Smooth muscle cell of trachea (primary cell): ENCODE measurements at places on chromosomes 11 and 22. TPM values are rescaled to one million over a fixed set of nuclear protein-coding genes. Genes with fewer than 3 reads are reported as not detected.

C11orf68 gene
- 30.1 and 37.4 TPM in 2 replicates for total RNA-seq

CHRNA10 gene
- total RNA-seq: 0.29 and 0.50 TPM in 2 replicates

SHISA8 gene
- not detected in 2 replicates for total RNA-seq

PRR33 gene
- not detected in 2 replicates for total RNA-seq

IL10RA gene
- total RNA-seq: 1.8 TPM in 1 of 2 replicates, not detected in the other

MPZL3 gene
- total RNA-seq: 0.17 and 0.29 TPM in 2 replicates

LRRC56 gene
- total RNA-seq: 0.73 and 1.5 TPM in 2 replicates

TMA7B gene
- total RNA-seq: not detected in 2 replicates

ROBO4 gene
- 1.3 and 2.0 TPM in 2 replicates for total RNA-seq

TRIM48 gene
- total RNA-seq: not detected in 2 replicates

GLYAT gene
- not detected in 2 replicates for total RNA-seq

KCNK4 gene
- 0.17 TPM in 1 of 2 replicates, not detected in the other for total RNA-seq

TRPM5 gene
- total RNA-seq: not detected in 2 replicates

OSBP2 gene
- 1.3 and 1.7 TPM in 2 replicates for total RNA-seq

SMDT1 gene
- total RNA-seq: 4.1 and 6.7 TPM in 2 replicates

NNMT gene
- total RNA-seq: 185 and 367 TPM in 2 replicates

SCGB2A2 gene
- total RNA-seq: not detected in 2 replicates

CFAP300 gene
- 4.3 and 9.5 TPM in 2 replicates for total RNA-seq

APOBEC3B gene
- total RNA-seq: 1.5 and 7.4 TPM in 2 replicates

PRSS23 gene
- total RNA-seq: 197 and 488 TPM in 2 replicates

SMTNL1 gene
- not detected in 2 replicates for total RNA-seq

KDM4F gene
- total RNA-seq: not detected in 2 replicates

CASP5 gene
- total RNA-seq: not detected in 2 replicates
